ENCODE measurements at places on chromosomes 13 and 19.

DNA sequence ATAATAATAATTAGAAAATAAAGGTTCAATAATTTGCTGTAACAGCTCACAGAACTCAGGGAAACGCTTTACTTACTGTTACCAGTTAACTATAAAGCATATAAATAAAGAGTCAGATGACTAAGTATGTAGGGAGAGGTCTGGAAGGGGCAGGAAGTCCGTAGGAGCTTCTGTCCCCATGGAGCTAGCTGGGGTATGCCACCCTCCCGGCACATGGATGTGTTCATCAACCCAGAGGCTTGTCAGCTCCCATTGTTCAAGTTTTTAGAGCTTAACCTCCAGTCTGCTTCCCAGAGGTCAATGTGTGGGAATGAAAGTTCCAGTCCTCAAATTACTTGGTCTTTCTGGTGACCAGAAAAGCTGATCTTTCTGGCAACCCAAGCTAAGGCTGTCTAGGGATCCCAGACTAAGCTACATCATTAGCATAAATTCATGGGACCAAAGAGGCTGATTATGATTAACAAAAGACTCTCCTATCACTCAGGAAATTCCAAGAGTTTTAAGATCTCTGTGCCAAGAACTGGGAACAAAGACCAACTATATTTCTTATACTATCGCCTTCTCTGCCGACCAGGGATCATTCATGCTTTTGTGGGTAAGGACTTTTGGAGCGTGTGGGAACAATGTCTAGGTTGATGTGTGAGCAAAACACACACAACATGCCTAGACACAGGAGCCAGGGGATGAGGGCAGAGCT lies 31.7 kb upstream of the ZNF507 start:
- no peak for DNase-seq

DNA sequence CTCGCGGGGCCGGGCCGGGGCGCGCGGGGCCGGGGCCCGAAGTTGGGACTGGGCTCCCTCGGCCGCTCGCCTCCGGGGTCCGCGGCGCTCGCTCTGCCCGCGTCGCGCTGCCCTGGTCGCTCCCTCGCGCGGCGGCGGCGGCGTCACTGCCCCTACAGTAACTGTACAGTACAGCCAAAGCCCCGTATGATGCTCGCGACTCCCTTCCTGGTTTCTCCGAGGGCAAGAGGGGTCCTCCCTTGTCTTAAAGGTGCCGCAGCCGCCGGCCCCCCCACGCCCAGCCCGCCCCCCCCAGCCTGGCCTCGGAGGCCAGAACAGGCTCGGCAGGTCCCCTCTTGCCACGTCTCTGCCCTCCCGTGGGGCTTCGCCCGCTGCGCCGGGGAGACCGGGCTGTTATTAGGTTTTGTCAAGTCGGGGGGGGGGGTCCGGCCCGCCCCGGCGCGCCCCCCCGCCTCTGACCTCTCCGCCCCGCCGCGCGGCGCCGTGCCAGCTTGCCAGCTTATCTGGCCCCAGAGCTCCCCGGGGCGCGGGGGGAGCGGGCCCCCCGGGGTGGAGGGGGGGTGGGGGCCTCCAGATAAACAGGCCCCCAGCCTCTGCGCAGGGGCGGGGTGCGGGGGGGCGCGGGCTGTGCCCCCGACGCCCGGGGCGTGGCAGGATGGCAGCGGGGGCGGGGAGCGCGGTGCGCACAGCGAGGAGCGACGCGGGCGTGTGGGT lies at the start of gene ZBTB7A:
Gene ZBTB7A (minus strand): TSS at position 218 of the 714 bp plus-strand sequence. CDS start 11,667 bp downstream, outside the sequence.
- peak; percentile 84 for DNase-seq

DNA sequence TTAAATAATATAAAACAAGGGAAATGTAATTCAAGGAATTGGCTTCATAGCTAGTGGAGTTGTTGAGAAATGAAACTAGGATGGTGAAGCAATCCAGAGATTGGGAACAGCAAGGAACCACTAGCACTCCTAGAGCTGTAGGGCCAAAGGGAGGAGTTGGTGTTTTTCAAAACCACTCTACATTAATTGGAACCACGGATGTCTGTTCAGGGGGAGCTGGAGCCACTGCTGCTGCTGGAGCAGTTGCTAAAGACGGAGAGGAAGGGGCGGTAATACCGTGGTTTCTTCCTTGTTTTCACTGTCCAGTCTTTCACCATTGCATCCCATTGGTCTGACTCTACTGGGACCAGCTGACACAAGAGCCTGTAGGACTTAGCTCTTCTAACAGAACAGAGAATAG lies 8.5 kb downstream of the DNAJC15 start:
- no peak for DNase-seq

GRCh38 chr19:43760941-43761340 lies 6.2 kb upstream of the SMG9 start:
- DNase-seq = no peak

DNA sequence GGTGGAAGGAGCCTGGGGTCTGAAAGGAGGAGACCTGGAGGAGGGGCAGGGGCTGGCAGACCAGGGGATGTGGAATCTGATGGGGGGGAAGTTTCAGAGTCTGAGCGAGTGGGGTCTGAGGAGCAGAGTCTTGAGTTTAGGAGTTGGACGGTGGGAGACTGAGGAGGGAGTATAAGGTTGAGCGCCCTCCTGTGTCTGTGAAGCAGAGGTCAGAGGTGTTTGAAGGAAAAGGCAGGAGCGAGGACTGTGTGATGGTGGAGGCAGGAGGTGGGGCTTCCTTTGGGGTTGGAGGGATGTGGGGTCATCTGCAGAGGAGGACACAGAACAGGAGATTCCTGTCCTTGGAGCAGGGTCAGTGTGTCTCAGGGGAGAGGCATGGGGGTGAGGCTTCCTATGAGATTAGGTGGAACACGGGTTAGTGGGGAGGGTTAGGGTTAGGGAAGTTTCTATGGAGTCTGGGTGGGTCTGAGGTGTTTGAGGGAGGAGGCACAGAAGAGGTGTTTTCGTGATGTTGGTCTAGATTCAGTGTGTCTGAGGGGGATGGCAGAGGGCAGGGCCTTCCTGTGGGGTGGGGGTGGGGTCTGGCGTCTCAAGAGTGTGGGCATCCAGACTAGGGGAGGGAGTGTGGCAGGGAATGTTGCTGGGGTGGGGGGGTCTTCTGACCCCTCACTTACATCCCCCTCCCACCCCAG lies 8.3 kb downstream of the RYR1 start:
- DNase-seq = peak; percentile 6

DNA sequence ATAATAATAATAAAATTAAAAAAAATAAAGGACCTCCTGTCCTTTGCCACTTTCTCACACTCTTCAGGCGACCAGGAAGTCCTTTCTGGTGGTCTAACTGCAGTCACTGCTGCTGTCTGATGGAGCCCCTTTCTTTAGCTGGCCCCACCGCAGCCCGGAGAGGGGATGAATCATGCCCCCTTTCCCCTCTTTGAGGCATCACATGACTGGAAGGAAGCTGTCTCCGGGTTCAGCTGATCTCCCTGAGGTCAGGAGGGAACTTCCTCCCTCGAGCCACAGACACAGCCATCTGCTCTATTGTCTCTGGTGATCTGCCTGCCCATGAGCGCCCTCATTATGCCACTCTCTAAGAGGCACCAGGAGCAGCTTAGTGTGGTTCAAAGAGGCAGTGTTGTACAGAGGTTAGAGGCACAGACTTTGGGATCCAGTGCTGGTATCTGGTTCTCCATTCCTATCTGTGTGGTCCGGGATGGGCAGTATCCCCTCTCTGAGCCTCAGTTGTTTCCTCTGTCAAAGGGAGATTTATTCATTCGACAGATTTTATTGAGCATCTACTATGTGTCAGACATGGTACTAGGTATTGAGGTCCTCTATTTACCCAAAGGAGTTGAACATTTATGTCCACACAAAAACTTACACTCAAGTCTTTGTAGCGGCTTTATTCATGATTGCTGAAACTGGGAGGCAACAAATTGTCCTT lies 30.0 kb downstream of the VAV1 start:
- no peak for DNase-seq

GRCh38 chr13:33518452-33518851 lies 232.9 kb upstream of the STARD13 start:
- DNase-seq = no peak

- no peak for DNase-seq
Observed at GRCh38 chr19:47601180-47601904, 7.6 kb upstream of the BICRA start.

DNA sequence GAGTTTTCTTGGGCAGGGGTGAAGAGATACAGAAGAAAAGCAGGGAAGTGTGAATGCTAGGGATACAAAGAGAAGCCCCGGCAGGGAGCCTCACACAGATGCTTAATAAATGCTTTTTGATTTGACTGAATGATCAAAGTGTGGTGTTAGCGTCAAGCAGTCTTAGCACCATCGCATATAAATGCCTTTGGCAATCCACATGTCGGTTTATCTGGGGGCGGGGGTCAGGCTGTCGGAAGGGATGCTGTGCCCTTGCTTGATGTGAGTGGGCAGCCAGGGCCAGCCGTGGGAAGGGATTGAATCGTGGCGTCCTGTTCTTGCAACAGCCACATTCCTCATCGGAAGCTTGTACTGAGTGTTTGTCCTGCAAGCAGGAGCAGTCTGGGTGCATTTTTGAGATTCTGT lies 173.1 kb downstream of the LACC1 start:
- peak; percentile 63 for DNase-seq

GRCh38 chr13:46181840-46182490 lies at the start of gene LCP1:
LCP1 (minus strand) TSS chr13:46182177; CDS start chr13:46159662, 22,515 bp downstream.
- no peak for DNase-seq

- peak; percentile 37 for DNase-seq
Observed at GRCh38 chr19:14843578-14843977, 5.1 kb downstream of the OR7A10 start.

DNA sequence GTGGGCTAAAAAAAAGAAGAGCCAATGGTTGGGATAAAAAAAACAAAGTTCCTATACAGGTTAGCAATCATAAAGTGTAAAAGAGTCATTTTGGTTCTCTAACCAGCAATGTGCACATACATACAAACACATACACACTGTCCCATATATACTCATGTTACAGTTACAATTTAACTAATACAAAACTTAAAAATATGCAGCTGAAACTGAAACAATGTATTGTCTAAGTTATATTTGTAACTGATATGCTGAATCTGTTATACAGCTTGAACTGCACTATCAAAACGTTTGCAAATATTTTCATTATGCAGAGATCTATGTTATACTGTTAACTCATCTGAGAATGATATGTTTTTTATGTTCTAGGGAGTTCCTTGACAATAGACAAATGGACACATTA lies 173.7 kb downstream of the KLF12 start:
- DNase-seq = no peak

DNA sequence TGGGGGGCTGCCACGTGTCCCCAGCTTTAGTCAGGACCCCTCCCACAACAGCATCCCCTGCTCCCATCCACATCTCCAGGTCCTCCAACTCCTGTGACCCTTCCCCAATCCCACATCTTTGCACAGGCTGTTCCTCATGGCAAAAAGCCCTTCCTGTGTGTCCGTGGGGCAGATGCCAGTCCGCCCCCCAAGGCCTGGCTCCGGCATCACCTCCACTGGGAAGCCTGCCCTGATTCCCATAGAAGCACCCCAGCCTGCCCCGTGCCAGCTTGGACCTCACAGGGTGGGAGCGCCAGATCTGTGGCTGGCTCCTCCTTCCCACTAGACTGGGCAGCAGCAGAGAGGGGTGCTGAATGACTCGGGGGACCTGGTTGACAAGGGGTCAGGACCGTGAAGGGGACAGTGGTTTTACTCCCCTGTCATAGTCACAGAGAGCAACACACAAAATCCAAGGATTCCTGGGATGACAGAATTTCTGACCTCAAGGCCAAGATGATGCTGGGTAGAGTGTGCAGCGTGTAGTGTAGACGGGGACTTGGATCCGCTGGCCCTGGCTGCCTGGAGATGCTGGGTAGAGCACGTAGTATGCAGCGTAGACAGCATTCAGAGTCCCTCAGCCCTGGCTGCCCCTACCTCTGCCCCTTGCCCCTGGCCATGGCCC lies 13.3 kb downstream of the KLF2 start:
- no peak for DNase-seq

DNA sequence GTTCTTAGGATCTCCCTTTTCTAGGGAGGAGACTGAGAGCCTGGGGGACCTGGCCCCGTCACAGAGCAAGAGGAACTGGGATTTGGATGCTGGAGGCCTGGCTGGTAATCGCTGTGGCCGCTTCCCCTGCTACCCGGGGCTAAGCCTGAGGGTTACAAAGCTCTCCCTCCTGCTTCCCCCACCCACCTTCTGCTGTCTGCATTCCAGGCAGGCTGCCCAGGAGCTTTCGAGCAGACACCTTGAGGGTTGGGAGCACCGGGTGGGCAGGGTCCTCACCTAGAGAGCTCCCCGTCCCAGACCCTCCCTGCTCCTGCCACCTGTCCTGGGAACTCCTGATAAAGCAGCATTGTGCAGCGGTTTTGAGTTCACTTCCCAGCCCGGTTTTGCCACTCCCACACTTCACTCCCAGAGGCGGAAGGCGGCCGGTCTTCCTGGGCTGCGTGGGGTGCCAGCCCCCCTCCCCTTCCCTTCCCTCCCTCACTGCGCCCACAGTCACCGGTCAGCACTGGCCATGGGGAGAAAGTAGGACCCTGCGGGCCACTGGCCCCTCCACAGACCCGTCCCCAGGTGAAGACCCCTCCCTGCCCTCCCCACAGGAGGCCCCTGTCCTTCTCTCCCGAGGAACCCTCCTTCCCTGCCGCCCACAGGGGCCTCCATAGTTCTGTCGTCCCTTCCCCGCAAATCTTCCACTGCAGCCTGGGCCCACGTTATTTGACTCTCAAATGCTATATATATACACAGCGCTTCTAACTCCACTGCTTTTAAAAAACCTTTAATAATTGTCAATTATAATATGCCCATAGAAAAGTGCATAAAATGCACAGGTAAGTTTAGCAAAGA lies 8.1 kb downstream of the PAK4 start:
- no peak for DNase-seq

DNA sequence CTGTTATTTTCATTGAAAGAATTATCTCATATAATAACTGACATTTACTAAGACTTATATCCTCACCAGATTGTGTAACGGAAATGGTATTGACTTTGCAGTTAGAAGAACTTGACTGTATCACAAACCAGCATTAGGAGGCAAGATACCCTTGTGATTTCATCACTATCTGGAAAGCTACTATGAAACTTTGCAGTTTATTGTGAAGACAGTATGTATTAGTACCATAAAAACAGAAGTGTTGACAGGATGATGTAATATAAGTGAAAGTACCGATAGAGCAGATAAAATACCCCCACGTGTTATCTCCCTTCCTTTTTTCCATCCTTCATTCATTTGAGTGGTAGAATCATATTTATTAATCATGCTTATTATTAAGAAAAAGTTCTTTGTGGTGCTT lies 365.7 kb upstream of the KLHL1 start:
- DNase-seq = no peak

- no peak for DNase-seq
Observed at GRCh38 chr13:101394605-101395004, 21.7 kb downstream of the NALCN start.

GRCh38 chr13:96573563-96573962 lies 420.7 kb downstream of the OXGR1 start:
- no peak for DNase-seq
